ENCODE measurements at places on chromosomes 13 and 19.
A peak's percentile ranks its signal among the peaks of the same experiment; 100 is the strongest.

DNA sequence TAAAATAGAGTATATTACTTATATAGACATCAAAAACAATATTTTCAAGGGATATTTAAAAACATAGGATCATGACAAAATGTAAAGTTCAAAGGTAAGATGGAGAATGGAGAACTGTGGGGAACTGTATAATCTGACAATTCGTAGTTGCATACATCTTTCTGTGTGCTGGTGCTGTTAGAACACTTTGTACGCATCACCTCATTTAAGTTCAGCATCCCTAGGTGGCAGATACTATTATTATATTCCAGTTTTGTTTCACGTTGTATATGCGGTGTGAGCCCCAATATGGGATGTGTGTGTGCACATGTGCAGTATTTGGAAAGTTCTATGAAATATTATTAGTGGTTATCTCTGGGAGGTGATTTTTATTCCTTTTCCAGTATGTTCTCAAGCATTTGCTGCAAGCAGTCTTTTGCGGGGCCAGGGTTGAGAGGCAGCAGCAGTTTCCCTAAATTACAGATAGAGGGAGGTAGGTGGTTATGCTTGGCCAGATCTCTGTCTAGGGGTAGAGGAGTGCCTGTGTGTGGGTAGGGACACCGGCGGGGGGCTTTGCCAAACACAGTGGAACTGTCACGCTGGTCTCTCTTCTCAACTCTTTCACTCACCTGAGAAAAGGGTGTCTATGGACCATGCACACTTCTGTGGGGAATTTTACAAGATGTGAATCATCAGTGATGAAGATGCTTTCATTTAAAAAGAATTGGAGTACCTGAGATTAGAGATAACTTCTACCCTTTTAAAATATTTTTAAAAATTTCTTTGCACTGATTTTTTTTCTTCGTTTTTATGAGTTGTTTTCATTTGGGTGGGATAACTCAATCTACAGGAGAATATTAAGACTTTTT, 55.6 kb upstream of the ALOX5AP start:
- no peak for DNase-seq

GRCh38 chr13:96284971-96285370, 195.1 kb downstream of the HS6ST3 start:
- no peak for DNase-seq

DNA sequence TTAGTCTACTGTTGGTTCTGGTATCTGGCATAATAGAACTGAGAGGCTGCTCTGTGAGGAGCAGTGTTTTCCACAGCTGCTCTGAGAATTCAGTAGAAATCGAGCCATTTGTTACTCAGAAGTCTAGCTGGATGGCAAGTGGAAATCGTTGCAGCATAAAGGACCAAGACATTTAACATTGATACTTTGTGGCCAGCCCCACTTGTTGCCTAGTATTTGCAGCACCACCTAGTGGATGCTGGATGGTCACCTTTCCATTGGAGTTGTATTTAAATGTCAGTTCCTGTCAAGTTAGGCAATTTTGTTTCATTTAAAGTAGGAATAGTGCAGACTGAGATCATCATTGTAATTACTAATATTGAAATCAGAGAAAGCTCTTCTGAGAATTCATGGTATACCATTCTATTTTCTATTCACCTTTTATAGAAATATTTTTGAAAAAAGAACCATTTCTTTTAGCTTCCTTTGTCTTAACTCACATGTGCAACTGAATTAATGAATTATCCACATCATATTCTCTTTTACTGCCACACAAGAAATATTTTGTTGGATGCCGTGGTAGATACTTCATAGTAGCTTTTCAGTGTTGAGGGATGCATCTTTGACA, 64.6 kb downstream of the PDS5B start:
- no peak for DNase-seq

DNA sequence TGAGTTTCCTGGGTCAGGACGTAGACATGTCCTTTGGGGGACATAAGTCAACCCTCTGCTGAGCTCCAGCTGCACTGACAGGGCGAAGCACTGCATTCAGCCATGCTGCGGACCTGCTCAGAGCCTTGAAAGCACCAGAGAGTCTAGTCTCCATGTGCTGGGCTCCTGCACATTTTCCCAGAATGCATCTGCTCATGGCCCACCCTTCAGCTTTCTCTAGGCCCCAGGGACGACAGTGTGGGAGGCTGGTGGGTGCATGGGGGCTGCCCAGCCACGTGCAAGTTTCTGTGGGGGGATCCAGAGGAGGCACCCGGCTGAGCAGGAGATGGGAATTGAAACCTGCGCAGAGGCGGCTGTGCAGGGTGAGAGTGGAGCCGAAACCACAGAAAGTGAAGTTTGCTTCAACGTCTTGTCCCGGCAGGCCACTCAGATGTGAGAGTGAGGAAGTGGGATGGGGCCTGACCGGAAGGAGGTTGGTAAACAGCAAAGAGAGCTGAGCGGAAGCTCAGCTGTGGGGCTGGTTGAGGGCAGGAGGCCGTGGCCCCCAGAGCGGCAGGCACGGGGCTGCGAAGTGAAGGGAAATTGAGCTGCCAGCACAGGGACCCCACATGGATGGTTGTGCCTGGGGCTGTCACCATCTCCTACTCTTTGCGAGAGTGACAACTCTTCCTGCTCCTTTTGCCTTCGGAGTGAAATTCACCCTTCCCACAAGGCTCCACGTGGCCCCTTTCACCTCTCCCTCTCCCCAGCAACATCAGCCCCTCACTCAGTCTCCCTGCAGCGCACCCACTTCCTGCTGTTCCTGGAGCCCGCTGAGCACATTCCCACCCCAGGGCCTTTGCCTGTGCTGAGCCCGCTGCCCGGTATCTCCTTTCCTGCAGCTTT, 11.8 kb downstream of the PGLS start:
- no peak for DNase-seq

DNA sequence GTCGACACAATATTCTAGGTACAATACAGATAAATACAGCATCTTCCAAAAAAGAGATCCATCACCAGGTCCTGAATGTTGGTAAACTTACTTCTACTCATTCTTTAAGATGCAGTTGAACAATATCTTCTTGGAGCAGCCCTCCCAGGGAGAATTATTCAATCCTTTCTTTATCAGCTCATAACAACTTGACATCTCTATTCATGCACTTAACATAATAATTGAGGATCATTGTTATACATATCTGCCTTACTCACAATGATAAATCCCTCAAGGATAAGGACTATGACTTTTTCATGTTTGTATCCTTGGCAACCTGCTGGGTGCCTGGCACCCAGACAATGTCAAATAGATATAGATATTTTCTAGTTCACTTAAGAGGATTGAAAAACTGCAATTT, 219.5 kb downstream of the POU4F1 start:
- no peak for DNase-seq

GRCh38 chr13:74037762-74038161, 96.4 kb downstream of the KLF12 start:
- DNase-seq, result no peak

DNA sequence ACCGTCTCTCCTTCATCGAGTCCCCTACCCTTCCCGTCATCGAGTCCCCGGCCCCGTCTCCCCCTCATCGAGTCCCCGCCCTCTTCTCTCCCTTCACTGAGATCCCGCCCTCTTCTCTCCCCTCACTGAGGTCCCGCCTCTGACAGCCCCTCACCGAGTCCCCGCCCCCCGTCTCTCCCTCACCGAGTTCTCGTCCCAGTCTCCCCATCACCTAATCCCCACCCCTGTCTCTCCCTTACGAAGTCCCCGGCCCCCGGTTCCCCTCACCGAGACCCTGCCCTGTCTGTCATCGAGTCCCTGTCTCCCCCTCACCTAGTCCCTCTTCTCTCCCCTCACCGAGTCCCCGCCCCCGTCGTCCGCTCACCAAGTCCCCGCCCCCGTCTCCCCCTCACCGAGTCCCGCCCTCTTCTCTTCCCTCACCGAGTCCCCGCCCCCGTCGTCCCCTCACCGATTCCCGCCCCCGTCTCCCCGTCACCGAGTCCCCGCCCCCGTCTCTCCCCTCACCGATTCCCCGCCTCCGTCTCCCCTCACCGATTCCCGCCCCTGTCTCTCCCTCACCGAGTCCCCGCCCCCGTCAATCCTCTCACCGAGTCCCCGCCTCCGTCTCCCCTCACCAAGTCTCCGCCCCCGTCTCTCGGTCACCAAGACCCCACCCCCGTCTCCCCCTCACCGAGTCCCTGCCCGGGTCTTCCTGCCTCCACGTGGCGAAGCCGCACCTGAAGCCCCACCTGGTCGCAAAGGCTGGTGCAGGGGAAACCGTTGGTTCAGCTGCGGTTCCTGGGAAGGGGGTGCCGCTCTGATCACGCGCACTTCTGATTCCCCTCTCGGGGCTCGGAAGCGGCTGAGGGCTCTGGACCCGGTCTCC, 23.9 kb upstream of the ZNF846 start:
- DNase-seq, result peak; percentile 65

DNA sequence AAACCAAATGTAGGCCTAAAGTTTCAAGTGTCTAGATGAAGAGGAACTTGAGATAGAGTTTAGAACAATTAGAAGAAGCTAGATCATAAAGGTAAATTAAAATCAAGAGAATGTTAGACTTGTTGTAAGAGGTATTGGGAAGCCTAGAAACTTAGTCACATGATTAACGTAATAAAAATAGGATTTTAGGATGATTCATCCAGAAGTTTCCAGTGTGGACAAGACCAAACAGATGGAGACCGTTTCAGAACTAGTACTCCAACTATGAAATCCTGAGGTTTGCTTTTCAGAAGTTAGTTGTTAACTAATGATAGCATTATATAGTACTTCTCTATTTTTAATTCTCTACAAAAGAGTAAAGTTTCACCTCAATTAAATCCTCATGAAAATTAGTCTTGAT, 104.9 kb downstream of the MZT1 start:
- no peak for DNase-seq

DNA sequence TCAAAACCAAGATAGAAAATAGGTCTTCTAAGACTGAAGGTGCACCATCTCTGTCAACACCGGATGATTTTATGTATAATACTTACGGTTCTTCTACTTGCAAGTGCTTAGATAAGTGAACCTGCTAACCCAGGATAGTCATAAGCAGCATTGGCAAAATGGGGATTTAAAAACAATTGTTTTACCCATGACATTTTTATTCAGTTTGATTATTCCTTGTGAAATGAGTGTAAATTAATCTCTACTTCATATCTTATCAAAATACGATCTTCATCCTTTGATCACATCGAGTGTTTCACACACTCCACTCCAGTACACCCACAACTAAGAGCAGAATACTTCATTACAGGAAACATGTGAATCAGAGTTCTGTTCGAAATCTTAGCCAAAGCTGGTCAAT, 23.0 kb upstream of the MTRF1 start:
- no peak for DNase-seq

GRCh38 chr19:19847781-19848180, 17.9 kb upstream of the ZNF253 start:
- DNase-seq, result no peak

GRCh38 chr19:29676586-29676985, 11.3 kb downstream of the PLEKHF1 start:
- no peak for DNase-seq

DNA sequence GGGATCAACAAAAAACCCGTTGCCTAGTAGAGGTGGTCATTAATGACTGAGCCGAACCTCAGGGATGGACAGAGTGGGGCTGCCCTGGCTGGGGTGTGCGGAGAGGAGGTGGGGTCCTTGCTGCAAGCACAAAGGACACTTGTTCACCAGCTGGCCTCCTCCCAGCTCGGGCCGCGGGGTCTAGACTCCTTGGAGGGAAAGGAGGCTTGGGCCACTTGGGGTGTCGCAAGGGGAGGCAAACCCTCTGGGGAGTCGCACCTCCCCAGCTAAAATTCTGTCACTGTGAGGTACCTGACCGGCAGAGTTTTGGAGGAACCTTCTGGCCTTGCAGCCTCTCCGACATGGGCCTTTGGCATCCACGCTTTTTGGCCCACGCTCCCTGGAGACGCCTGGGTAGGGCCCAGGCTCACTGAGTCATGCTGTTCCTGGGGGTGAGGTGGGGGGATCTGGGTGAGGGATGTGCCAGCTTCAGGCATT, 8.2 kb downstream of the KLHL26 start:
- DNase-seq, result no peak

DNA sequence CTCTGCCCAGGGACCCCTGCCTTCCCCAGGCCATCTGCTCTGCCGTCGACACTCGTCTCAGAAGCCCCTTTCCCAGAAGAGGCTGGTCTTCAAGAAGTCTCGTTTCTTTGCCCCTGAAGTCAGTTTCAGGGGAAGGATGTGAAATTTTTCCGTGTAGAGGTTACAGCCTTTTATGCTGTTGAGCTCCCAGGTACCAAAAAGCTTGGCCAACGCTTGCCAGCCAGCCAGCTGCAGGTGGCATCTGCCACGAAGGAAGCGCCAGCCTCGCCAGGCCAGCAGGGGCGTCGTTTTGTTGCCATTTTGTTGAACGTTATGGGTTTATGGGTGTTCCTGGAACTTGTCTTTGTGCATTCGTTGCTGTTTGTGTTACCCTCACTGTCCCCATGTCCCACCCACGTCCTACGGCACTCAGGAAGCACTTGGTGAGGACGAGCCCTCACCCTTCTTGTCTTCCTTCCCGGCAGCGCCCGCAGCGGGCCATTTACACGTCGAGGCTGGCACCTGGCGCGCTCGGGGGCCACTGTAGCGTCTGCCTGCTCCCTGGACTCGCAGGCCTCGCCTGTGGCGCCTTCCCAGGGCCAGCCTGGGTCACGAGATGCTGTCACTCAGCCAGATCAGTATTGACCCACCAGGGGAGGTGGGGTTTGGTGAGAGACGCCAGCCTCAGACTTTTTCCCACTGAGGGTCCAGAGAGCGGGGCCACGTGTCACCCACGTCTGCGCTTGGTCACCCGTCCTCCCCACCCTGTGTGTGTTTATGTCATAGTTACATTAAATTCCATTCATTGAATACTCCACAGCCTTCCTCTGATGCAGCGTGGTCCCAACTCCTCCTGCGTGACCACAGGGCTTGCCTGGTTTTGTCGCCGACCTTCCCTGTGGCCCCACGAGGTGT, 37.1 kb downstream of the AP1M1 start:
- no peak for DNase-seq

GRCh38 chr13:31963631-31964030, 67.9 kb upstream of the FRY start:
- DNase-seq, result no peak

GRCh38 chr13:44763615-44764301, 187.6 kb upstream of the TSC22D1 start:
- no peak for DNase-seq

DNA sequence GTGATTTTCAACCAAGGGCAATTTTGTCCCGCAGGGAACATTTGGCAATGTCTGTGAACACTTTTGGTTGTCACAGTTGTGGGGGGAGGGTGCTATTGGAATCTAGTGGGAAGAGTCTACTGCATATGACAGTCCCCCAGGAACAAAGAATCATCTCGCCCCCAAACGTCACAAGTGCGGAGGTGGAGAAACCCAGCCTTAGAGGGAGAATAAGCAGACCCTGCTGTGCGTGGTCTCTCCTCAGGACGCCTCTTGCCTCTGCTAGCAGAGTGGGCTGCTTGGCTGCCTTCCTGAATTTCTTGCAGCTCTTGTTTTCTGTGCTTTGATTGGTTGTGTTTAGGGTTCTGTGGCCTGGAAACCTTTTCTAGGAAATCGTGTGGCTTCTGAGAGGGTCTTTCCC, 42.5 kb downstream of the NFIX start:
- DNase-seq, result no peak

GRCh38 chr19:43362179-43362578, 8.7 kb downstream of the CD177 start:
- DNase-seq, result peak; percentile 31
